ENCODE measurements at places on chromosomes 11 and 22.

GRCh38 chr11:22539821-22540256 lies 85.8 kb downstream of the FANCF start:
- DNase-seq, result peak; percentile 58

- no peak for DNase-seq
Observed at GRCh38 chr11:128618603-128619002, 31.2 kb upstream of the ETS1 start.

DNA sequence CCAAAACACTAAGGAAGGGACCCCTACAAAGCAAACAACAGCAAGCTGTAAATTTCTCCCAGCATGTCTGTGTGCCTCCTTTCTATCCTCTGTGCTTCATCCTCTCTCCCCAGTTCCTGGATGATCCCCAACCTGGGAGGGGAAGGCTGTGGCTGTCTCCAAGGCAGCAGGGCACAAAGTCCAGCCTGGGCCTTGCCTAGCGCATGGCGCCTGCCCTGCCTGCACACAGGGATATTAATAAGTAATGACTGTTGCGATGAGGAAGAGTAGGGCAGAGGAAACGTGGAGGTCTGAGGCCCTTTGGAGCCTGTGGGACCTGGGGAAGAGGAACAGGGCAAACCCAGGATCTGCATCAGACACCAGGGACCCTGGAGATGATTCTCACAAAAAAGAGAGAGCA lies 2.0 kb downstream of the USH1C start:
- no peak for DNase-seq

DNA sequence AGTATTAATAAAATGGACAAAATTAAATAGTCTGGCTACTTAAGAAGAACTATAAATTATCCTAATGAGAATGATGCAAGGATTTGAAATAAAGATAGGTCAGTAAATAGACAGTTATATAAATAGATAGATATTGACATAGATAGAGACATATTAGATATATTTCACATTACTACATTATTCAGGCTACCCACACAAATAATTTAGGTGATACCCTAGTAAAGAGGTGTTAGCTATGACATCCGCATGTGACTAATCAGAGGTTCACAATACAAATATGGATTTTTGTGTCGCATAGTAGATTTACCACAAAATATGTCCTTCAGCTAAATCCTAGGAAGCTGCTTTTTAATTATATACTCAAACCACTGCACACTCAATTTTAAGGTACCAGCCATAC lies 729.0 kb upstream of the ANO3 start:
- no peak for DNase-seq

GRCh38 chr11:65650547-65651338 lies 12.0 kb downstream of the RELA start:
- DNase-seq, result peak; percentile 93

GRCh38 chr11:45215098-45215865 lies 68.8 kb downstream of the PRDM11 start:
- no peak for DNase-seq

DNA sequence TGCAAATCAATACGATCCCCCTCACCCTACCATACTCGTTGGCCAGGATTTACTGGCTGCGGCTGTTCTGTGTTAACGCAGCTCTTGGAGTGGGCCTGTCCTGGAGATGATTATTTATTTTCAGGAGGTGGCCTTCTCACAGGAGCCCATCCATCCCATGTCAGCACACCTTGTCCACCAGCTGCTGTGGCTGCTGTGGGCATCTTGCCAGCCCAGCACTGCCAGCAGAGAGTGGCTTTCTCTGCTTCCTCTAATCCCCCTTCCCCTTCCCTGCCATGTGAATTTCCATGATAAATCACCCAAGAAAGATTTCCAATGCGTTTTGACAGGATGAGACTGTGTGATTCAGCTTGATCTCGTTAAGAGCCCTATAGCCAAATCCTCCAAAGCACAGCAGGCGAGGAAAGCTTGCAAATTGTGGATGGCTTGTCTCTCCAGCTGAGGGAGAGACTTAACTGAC lies 309.1 kb upstream of the C11orf87 start:
- no peak for DNase-seq
